ENCODE measurements at places on chromosomes 5 and 9.

DNA sequence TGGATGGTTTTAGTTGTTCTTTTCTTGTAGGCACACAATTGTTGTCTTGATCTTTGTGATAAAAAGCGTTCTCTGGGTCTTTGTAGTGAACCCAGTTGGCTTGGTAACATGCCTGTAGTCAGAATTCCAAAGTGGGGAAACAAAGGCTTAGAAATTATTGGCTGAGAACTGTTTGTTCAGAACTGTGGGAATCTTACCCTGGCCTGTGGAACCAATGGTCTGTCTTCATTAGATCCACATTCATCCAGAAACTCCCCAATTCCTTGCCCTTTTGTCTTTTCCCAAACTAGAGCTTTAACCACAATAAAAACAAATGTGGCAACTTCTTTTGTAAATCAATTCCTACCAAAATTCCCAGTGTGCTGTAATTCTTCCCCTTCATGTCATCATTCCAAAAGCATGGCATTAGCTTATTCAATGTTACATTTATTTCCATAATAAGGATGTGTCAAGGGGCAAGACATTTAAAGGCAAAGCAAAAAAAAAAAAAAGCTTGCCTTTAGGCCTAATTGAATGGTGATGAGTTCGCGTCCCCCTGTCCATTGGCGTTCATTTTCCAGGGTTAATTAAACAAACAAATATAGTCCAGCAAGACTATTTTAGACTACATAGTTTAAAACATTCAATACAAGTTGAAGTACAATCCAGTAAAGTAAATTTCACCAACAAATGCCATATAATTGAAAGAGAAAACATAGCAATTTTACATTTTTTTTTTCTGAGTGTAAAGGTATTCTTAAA is 249.8 kb upstream of the ZNF608 start:
- DNase-seq = no peak

- no peak for DNase-seq
These were observed 48.8 kb downstream of the SLC1A3 start for GRCh38 chr5:36655161-36655560.

DNA sequence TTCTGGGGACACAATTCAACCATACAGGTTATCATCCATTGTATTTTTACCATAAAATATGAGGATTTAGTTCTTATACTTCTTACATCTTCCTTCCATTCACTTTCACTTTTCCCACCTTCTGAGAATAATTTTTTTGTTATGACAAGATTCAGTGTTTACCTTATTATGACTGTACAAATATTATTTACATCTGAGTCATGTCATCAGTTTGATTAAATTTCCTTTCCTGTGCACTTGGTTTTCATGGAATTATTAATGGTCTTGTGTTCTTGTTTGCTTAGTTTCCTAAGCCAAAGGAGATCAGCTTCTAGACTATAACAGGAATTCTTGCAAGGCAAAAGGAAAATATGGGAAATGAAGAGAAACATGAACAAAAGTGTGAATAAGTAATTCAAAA is 366.5 kb downstream of the TMEM38B start:
- no peak for DNase-seq

- DNase-seq = no peak
These were observed 80.8 kb downstream of the ARRDC3 start for GRCh38 chr5:91302305-91302704.

- DNase-seq = no peak
These were observed 8.4 kb upstream of the UBAP1 start for GRCh38 chr9:34170237-34170991.

DNA sequence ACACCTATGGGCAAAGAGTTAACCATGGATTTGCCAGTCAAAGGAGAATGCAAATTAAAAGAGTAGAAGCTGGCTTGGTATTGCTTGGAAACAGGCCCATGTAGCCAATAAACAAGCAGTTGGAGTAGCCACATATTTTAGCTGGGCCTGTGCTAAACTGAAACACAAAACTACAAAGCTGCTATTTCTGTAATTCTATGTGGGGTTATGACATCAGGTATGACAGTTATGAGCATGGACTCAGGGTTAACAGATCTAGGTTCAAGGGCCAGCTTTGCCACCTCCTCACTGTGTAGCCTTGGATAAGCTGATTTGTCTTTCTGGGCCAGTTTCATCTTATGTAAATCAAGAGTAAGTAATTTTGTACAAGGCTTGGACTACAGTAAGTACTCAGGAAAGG is 142.7 kb downstream of the PIP5K1B start:
- DNase-seq = no peak

- DNase-seq = peak; percentile 35
These were observed 716 bp upstream of the OTULIN start for GRCh38 chr5:14663734-14664269.

GRCh38 chr5:172603251-172603806 is 37.7 kb upstream of the NEURL1B start:
- DNase-seq = no peak

DNA sequence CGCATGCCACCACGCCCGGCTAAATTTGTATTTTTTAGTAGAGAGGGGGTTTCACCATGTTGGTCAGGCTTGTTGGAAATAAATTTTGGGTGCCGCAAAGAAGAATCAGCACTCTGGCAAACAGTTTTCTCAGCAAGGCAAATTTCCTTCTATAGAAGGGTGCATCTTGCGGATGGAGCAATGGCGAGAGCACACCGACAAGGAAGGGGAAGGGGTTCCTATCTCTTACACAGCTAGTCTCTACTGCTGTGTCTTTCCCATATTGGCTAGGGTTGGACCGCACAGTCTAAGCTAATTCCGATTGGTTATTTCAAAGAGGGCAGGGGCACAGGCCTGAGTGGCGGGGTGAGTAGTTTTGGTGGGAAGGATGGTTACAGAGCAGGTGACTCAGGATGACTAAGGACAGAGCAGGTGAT is 707 bp downstream of the GTF3C5 start:
- DNase-seq = peak; percentile 39

DNA sequence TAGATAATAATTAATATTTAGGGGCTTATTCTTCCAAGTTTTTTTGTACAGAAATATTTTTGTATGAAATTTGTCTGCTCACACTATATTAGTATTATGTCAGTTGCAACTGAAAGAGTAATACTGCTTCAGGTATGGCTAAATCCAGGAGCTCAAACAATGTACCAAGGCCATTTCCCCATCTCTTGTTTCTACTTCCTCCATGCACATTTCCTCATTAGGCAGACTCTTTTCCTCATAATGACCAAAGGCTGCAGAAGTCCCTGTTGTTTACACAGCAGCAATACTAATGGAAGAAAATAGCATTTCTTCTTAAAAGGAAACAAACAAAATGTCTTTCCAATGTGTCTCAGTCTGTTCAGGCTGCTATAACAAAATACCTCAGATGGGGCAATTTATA is 9.2 kb upstream of the OTULINL start:
- no peak for DNase-seq

DNA sequence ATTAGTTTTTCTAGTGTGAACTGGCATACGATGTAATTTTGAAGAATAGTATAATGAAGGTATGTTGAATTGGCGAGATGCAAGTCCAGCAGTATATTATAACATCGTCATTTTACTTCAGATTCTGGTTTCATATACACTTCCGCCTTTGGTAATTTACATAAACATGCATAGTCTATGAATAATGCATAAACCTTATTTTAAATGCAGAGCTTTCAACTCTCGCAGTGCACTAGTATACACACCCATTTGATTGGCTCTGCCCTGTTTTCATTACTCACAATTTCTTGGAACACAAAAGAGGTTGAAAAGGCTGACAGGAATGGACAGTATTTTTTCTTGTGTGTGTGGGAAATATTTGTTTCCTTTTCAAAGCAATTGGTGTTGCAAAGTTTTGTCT is 128.9 kb upstream of the CCNH start:
- no peak for DNase-seq

DNA sequence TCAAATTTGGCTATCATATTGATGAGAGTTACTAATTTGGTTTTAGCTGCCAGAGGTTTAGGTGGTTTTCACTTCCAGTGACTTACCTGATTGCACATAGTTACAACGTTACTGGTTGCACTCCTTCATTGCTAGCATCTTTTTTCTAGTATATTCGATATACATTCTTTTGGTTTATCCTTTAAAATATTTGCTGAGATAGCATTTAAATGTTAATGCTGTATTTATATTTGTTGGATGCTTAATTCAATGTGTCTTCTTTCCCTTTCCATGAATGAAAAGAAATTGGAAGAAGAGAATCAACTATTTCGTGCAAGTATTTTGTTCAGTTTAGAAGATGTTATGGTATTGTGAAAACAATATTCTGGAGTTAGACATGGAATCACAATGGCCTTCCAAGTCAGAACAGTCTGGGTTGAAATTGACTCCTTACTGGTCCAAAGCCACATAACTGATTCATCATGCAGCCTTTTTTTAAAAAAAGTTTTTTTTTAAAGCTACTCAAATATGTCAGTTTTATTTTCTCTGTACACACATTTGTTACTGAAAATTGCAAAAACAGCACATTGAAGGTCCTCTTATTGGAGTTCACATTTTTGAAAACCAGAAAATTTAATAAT is 2.2 kb downstream of the SPIN1 start:
- DNase-seq = no peak

DNA sequence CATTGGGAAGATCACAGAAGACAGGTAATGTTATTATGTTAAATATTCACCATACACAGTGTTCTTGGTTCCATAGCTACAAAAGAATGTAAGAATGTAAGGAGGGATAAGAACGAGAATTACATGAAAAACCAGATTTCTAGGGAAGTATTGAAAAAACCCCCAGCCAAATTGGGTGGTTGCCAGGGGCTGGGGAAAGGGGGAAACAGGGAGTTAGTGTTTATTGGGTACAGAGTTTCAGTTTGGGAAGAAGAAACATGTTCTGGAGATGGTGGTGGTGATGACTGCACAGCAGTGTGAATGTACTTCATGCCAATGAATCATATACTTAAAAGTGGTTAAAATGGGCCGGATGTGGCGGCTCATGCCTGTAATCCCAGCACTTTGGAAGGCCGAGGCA is 40.3 kb downstream of the GLRX start:
- no peak for DNase-seq

GRCh38 chr5:97797994-97798451 is 615.0 kb upstream of the RIOK2 start:
- no peak for DNase-seq

- no peak for DNase-seq
These were observed 36.8 kb upstream of the SEMA4D start for GRCh38 chr9:89534515-89535287.

Data from stimulated activated CD4-positive, alpha-beta T cell treated with anti-CD3 and anti-CD28 coated beads, Interleukin-15, amount 100 ng/mL, for 24 hours (primary cell).